ENCODE measurements at places on chromosomes 13 and 19.

- DNase-seq: no peak
These were observed 648.3 kb upstream of the SPRY2 start for GRCh38 chr13:80989241-80989640.

GRCh38 chr13:91657283-91657682, 258.9 kb downstream of the GPC5 start:
- DNase-seq: no peak

DNA sequence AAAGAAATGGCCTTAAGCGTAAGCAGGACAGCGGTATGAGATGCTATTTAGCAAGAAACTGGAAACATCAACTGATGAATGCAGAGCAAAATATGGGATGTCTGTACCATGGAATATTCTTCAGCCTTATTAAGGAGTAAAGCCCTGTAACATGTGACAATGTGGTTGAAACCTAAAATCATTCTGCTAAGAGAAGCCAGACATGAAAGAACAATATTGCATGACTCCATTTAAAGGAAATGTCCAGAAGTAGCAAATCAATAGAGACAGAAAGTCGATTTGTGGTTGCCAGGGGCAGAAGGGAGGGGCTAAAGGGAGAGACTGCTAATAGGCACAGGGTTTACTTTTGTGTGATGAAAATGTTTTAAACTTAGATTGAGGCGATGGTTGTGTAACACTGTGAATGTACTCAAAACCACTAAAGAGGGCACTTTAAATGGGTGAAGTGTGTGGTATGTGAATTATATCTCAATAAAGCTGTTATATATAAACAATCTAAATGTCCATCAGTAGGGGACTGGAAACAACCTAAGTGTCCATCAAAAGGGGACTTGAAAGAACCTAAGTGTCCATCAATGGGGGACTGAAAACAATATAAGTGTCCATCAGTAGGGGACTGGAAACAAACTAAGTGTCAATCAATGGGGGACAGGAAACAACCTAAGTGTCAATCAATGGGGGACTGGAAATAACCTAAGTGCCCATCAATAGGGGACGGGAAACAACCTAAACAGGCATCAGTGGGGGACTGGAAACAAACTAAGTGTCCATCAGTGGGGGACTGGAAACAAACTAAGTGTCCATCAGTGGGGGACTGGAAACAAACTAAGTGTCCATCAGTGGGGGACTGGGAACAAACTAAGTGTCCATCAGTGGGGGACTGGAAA, 45.4 kb downstream of the CCL25 start:
- no peak for DNase-seq

DNA sequence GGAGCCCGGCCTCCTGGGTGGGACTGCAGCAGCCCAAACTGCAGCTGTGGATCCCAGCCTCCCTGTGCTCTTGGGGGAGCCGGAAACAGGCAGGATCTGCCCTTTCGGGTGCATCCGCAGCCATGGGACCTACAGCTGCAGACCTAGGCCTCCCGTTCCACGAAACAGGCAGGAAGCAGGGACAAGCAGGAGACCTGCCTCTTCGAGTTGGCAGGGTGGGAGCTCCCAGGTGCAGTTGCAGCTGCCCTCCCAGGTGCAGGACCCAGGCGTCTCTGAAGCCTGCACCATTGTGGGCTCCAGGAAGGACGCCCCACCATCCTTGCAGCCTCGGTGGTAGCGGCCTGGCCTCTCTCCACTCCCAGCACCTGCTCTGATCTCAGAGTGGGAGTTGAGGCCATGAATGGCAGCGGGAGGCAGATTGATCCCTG, 189.0 kb upstream of the KLHL1 start:
- no peak for DNase-seq

DNA sequence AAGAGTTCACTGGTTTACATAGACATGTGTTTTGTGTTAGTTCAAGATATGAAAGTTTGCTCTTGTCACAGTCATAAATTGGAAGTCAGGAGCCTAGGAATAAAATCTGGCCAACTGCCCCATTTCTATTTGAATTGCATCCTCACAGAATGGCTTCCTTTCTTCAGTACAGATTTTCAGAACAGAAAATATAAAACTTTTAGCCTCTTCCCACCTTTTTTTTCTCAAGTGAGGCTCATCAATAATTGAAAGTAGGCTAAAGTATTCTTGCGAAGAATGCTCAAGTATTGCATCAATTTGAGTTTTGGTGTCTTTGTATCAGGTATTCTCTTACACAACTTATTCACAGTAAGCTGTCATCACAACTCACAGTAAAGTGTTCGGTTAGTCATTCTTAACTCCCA, 802.7 kb downstream of the PCDH9 start:
- DNase-seq: no peak

- DNase-seq: no peak
These were observed 15.7 kb upstream of the SELENOW start for GRCh38 chr19:47762615-47763308.

DNA sequence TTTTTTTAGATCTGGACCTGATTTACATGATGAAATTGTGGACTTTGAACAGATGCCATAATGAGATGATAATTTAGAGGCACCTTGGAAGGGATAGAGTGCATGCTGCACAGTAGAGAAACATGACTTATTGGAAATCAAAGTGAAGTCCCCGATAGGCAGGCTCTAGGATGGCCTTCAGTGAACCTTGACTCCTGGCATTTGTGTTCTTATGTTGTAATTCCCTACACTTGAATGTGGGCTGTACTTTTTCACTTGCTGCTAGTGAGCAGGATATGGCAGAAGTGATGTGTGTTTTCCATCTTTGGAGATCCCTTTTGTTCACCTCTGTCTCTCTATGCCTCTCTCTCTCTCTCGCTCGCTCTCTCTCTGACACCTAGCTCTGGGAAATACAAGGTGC, 1614.6 kb downstream of the PCDH9 start:
- DNase-seq: no peak

Data from T follicular helper cell (primary cell).